ENCODE measurements at places on chromosomes 1 and 21.
A peak's percentile ranks its signal among the peaks of the same experiment; 100 is the strongest.

GRCh38 chr1:107633596-107633995 lies 331.4 kb downstream of the VAV3 start:
- no peak for DNase-seq
- H3K36me3 ChIP-seq, result no peaks in the 10 kb centered on the region
- no peak overlapping the region for H3K4me3 ChIP-seq
- no peak overlapping the region for H3K27ac ChIP-seq
- no peaks in the 10 kb centered on the region for H3K4me1 ChIP-seq

DNA sequence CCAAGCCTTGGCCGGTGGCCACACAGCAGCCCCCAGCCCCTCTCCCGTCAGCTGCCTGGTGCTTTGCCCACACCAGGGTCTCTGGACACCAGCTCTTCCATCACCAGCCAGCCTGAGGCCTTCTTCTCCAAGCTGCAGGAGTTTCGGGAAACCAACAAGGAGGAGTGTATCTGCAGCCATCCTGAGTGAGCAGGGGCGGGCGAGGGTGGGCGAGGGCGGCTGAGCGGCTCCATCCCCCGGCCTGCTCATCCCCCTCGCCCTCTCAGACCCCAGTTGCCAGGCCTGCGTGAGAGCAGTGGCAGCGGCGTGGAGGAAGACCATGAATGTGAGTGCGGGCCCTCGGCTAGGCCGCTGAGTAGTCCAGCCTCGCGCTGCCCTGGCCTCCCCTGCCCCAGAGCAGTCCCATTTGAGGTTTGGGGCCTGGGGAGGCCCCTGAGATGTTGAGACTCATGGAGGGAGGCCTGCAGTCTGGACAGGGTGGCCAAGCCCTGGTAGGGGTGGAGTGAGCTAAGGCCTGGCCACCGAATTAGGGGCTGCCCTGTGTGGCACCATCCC lies 9.7 kb downstream of the MIIP start:
- H3K27ac ChIP-seq, result no peak overlapping the region
- no peaks in the 10 kb centered on the region for H3K27me3 ChIP-seq
- peaks cover 11% of the 10 kb centered on the region for H3K36me3 ChIP-seq
- DNase-seq, result no peak
- H3K4me1 ChIP-seq, result no peaks in the 10 kb centered on the region

DNA sequence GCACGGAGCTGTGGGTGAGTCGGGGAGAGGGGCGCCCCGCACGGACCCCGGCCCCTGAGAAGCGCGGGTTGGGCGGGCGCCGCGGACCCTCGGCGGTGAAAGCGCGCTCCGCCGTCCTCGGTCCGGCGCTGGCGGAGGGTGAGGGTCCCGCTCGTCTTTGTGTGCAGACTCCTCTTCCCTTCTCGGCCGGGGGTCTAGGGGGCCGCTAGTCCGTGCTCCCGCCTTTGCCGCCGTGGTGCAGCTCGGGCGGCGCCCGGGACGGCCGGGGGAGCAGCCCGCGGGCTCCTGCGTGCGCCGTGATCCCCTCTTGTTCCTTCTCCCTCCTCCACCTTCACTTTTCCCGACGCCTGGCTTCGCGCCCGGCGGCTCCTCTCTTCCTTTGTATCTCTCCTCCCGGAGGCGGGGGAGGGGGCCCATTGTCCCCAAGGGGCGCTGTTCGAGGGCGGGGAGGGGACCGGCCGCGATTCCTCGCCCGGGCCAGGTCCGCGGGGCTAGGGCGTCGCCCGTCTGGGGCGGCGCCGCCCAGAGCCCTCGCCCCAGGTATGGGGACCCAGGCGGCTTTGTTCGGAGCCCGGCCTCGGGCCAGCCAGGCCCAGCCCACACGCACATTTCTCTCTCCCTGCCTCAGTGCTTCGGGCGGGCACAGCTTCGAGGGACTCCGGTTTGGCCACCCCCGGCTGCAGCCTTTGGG lies 519 bp downstream of the FNBP1L start:
- peaks cover 8% of the 10 kb centered on the region for H3K4me1 ChIP-seq
- H3K36me3 ChIP-seq, result no peaks in the 10 kb centered on the region

- peaks cover 3% of the 10 kb centered on the region for H3K4me1 ChIP-seq
- no peak overlapping the region for H3K4me3 ChIP-seq
- H3K27ac ChIP-seq, result no peak overlapping the region
- H3K36me3 ChIP-seq, result peaks cover 15% of the 10 kb centered on the region
- no peak for DNase-seq
Observed at GRCh38 chr1:152029144-152029928, 7.5 kb downstream of the S100A11 start.

DNA sequence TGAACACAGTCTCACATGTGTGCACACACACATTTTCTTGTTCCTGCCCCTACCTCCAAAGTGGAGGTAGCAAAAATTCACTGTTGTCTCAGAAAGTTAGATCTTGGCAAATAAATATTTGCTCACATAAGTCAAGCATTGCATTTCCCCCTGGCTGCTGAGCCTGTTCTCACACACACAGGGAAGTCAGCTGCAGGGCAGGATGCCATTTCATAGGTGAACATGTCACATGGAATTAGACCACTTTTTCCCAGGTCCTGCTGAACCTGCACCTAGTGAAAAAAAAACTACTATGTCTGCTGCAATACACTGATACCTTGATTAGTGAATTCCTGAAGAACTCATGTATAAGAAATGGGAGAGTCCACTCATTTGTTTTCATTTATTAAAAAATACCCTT lies 5.3 kb upstream of the CD55 start:
- no peaks in the 10 kb centered on the region for H3K36me3 ChIP-seq
- peak overlapping the region; percentile 26 for H3K27ac ChIP-seq
- peak; percentile 49 for DNase-seq
- H3K4me1 ChIP-seq, result peaks cover 18% of the 10 kb centered on the region

DNA sequence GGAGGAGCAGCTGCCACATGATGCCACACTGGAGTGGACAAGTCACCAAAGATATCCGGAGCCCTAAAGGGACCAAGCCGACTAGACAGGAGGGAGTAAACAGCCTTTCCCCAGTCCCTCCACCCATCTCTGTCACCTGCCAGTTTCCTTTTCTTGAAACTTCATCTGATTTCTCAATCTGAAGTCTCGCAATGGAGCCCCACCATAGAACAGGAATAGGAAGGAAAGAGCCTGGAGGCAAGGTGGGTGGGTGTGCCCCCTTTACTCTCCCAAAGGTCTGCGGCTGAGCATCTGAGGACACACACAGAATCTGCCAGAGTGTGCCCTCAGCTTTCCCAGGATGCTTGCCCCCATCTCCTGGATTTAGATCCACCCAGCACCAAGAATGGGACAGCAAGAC lies at the start of gene FCGR3B:
Gene FCGR3B, minus strand, starts transcription at position 101 of the 400 bp plus-strand sequence. Its CDS starts 82 bp downstream, at position 19.
- no peaks in the 10 kb centered on the region for H3K36me3 ChIP-seq
- H3K27ac ChIP-seq, result no peak within 1 kb of the TSS
- no peak within 1 kb of the TSS for H3K4me3 ChIP-seq

- no peaks in the 10 kb centered on the region for H3K4me1 ChIP-seq
- H3K27me3 ChIP-seq, result no peaks in the 10 kb centered on the region
- no peak overlapping the region for H3K4me3 ChIP-seq
- no peaks in the 10 kb centered on the region for H3K36me3 ChIP-seq
Observed at GRCh38 chr1:176559474-176559873, 96.5 kb downstream of the PAPPA2 start.

DNA sequence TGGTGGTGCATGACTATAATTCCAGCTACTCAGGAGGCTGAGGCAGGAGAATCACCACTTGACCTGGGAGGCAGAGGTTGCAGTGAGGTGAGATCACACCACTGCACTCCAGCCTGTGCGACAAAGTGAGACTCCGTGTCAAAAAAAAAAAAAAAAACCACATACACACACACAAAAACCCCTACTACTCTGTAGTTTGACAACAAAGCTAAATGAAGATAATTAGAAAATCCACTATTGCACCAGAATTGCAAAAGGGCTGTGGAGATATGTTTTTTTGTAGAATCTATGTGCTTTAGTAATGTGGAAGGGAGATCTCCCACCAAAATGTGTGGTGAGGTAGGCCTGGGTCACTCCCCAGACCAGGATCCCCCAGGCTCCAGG lies 32.2 kb upstream of the KHDRBS1 start:
- H3K27ac ChIP-seq, result no peak overlapping the region
- no peak for DNase-seq
- H3K4me3 ChIP-seq, result no peak overlapping the region
- H3K4me1 ChIP-seq, result peaks cover 37% of the 10 kb centered on the region
- H3K27me3 ChIP-seq, result no peaks in the 10 kb centered on the region

GRCh38 chr1:201515062-201515750 lies 8.3 kb upstream of the CSRP1 start:
- no peaks in the 10 kb centered on the region for H3K27me3 ChIP-seq
- no peaks in the 10 kb centered on the region for H3K36me3 ChIP-seq
- no peak overlapping the region for H3K4me3 ChIP-seq
- DNase-seq, result no peak
- no peak overlapping the region for H3K27ac ChIP-seq
- peaks cover 20% of the 10 kb centered on the region for H3K4me1 ChIP-seq

DNA sequence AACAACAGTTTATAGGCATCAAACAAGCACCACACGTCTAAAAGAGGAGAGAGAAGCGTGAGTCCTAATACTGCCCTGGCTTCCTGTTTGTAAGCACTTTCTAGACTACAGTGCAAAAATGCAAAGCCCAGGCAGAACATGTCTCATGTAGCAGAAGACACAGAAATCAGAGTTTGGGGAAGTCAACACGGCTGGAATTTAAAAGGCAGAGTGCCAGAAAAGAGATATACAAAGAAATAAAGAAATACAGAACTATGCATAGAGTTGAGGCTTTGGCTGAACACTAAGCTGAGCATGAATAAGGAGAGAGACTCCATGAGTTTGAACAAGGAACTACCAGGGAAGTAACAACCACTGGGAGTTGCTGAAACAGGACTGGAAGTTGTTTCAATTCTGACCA lies 566.6 kb upstream of the NR5A2 start:
- H3K27me3 ChIP-seq, result no peaks in the 10 kb centered on the region
- H3K36me3 ChIP-seq, result no peaks in the 10 kb centered on the region

DNA sequence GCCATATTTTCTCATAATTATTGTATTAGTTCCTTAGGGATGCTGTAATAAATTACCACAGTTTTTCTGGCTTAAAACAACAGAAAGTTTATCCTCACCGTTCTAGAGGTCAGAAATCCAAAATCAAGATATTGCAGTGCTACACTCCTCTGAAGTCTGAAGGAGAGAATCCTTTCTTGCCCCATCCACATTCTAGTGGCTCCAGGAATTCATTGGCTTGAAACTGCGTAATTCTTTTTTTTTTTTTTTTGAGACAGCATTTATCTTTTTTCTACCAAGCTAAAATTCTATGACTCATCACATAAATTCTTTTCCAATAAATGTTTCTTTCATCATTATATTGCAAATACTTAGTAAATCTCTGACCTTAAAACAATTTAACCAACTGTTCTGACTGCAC lies 451.0 kb upstream of the RGS18 start:
- no peaks in the 10 kb centered on the region for H3K27me3 ChIP-seq
- no peaks in the 10 kb centered on the region for H3K4me1 ChIP-seq
- H3K27ac ChIP-seq, result no peak overlapping the region
- no peaks in the 10 kb centered on the region for H3K36me3 ChIP-seq
- H3K4me3 ChIP-seq, result no peak overlapping the region
- DNase-seq, result no peak

GRCh38 chr1:1112237-1112985 lies 3.5 kb downstream of the C1orf159 start:
- H3K27me3 ChIP-seq, result no peaks in the 10 kb centered on the region
- no peak overlapping the region for H3K4me3 ChIP-seq
- DNase-seq, result no peak
- H3K36me3 ChIP-seq, result no peaks in the 10 kb centered on the region

- H3K36me3 ChIP-seq, result no peaks in the 10 kb centered on the region
- no peak overlapping the region for H3K4me3 ChIP-seq
- no peak for DNase-seq
- H3K4me1 ChIP-seq, result peaks cover 44% of the 10 kb centered on the region
- no peaks in the 10 kb centered on the region for H3K27me3 ChIP-seq
Observed at GRCh38 chr1:12467570-12468286, 150.3 kb downstream of the DHRS3 start.

DNA sequence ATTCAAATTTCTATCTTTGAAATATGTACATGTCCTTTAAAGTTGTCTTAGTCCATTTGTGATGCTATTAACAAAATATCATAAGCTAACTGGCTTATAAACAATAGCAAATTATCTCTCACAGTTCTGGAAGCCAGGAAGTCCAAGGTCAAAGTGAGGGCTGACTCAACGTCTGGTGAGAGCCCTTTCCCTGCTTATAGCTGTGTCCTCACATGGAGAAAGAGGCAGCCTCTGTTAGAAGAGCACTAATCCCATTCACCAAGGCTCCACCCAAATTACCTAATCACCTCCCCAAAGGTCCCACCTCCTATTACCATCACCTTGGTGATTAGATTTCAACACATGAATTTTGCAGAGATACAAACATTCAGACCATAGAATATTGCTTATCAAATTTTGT lies 450.1 kb upstream of the BEND5 start:
- DNase-seq, result no peak
- H3K4me1 ChIP-seq, result peaks cover 11% of the 10 kb centered on the region
- no peak overlapping the region for H3K4me3 ChIP-seq
- no peak overlapping the region for H3K27ac ChIP-seq
- H3K36me3 ChIP-seq, result no peaks in the 10 kb centered on the region
- no peaks in the 10 kb centered on the region for H3K27me3 ChIP-seq

- DNase-seq, result no peak
- H3K27me3 ChIP-seq, result no peaks in the 10 kb centered on the region
- no peaks in the 10 kb centered on the region for H3K4me1 ChIP-seq
- H3K36me3 ChIP-seq, result no peaks in the 10 kb centered on the region
- H3K27ac ChIP-seq, result no peak overlapping the region
Observed at GRCh38 chr1:72369069-72369757, 86.9 kb upstream of the NEGR1 start.

GRCh38 chr1:81670286-81670685 lies 130.4 kb upstream of the ADGRL2 start:
- peak overlapping the region; percentile 31 for H3K27ac ChIP-seq
- H3K4me3 ChIP-seq, result no peak overlapping the region
- no peaks in the 10 kb centered on the region for H3K36me3 ChIP-seq
- no peaks in the 10 kb centered on the region for H3K27me3 ChIP-seq
- peak; percentile 95 for DNase-seq

GRCh38 chr1:157091186-157091585 lies 8.4 kb downstream of the ETV3L start:
- H3K36me3 ChIP-seq, result no peaks in the 10 kb centered on the region
- no peak overlapping the region for H3K4me3 ChIP-seq
- H3K27ac ChIP-seq, result no peak overlapping the region
- H3K4me1 ChIP-seq, result peaks cover 4% of the 10 kb centered on the region
- no peak for DNase-seq

GRCh38 chr21:43712268-43712942 lies 6.5 kb upstream of the PDXK start:
- peak overlapping the region; percentile 95 for H3K27ac ChIP-seq
- peak; percentile 90 for DNase-seq
- H3K27me3 ChIP-seq, result no peaks in the 10 kb centered on the region
- no peak overlapping the region for H3K4me3 ChIP-seq
- peaks cover 11% of the 10 kb centered on the region for H3K4me1 ChIP-seq
- no peaks in the 10 kb centered on the region for H3K36me3 ChIP-seq

DNA sequence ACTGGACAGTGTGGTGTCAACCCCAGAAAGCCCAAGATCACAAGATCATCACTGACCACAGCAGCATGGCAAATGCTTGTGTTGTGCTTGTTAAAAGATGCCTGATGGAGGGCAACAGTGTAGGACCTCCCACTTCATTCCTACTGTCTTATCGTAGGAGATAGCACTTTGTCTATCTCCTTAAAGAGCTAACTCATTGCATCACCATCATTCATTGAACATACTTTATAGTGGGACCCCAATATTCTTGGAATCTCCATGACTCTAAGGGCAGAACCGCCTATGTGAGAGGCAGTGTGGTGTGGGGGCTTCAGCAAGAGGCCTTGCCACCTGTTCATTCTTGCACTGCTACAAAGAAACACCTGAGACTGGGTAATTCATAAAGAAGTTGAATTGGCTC lies 5.0 kb upstream of the SH2D1B start:
- H3K27me3 ChIP-seq, result no peaks in the 10 kb centered on the region
- H3K4me3 ChIP-seq, result no peak overlapping the region

GRCh38 chr1:207172885-207173284 lies 68.9 kb downstream of the C4BPA start:
- H3K36me3 ChIP-seq, result no peaks in the 10 kb centered on the region
- no peaks in the 10 kb centered on the region for H3K4me1 ChIP-seq
- H3K27me3 ChIP-seq, result no peaks in the 10 kb centered on the region
- no peak for DNase-seq
- H3K4me3 ChIP-seq, result no peak overlapping the region

Data from thyroid gland (tissue), 4 donors.